ENCODE measurements at places on chromosomes 6 and 20.

DNA sequence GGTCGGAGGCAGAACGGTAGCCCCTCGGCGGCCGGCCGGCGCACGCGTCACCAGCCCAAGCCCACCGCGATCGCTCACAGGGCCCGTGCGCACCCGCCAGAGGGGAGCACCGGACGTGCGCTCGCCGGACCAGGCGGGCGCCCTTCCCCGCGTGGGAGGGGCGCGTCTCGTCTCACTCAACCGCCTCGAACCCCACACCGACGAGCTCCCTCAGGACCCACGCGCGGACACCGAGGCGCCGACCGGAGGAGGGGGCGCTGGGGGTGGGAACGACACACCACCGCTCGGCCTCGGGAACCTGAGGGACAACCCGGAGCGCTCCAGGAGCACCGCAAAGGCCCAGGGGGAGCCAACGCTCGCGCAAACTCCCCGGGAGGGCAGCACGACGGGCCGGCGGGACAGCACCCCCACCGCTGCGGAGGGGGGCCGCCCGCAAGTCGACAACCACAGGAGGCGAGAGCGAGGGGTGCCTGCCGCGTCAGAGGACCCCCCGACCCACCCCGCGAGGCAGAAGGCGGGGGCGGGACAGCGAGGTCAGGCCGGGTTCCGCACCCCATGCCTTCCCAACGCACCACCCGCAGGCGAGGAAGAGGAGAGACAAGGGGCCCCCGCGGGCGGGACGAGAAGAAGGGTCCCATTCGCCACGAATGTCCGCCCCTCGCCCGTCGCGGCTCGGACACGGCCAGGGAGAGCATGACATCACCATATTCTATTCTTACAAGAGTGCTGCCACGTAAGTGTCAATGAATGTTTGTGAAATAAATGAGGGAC lies 512.7 kb upstream of the ZNF337 start:
- no peak for DNase-seq

DNA sequence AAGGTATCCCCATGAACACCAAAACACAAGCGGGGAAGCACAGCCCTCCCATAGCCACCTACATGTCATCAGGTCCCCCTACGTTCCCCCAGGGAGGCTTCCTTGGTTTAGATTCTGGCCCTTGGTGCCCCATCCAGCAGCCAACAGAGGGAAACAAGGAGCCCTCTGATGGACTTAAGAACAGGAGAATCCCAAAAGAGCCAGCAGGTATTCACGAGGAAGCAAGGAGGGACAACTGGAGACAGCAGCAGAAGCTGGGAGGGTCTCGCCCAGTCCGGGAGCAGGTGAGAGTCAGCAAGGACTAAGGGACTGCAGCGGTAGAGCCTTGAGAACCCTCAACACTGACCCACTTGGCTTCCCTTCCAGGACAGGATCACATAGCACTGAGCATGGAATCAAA lies 58.4 kb upstream of the TOP1 start:
- DNase-seq, result no peak

GRCh38 chr20:37477041-37477440 lies 44.0 kb upstream of the NNAT start:
- DNase-seq, result no peak

GRCh38 chr20:33299111-33299603 lies 16.1 kb downstream of the BPIFB1 start:
- DNase-seq, result peak; percentile 8
